AG08395 (cell line): ENCODE measurements at places on chromosomes 11 and 22.

GRCh38 chr11:108237058-108237481, 14.2 kb downstream of the ATM start:
- no peak for DNase-seq

DNA sequence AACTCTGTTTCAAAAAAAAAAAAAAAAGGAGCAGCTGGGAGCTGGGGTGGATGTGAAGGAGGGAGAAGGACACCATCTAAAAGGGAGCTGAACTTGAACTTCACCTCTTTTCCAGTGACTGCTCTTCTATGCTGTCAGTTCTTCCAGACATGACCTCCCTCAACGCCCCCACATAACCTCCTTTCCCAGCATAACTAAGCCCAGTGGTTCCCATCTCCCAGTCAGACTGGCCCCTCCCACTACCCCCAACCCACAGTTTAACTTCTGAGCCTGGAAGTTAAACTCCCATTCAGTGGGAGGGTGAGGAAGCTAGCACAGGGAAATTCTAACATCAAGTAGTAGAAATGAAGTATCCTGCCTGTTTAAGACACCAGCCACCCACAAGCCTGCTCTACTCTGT, 1.8 kb downstream of the ARHGAP1 start:
- no peak for DNase-seq

GRCh38 chr11:64088162-64089026, 52.7 kb downstream of the FLRT1 start:
- DNase-seq = no peak

DNA sequence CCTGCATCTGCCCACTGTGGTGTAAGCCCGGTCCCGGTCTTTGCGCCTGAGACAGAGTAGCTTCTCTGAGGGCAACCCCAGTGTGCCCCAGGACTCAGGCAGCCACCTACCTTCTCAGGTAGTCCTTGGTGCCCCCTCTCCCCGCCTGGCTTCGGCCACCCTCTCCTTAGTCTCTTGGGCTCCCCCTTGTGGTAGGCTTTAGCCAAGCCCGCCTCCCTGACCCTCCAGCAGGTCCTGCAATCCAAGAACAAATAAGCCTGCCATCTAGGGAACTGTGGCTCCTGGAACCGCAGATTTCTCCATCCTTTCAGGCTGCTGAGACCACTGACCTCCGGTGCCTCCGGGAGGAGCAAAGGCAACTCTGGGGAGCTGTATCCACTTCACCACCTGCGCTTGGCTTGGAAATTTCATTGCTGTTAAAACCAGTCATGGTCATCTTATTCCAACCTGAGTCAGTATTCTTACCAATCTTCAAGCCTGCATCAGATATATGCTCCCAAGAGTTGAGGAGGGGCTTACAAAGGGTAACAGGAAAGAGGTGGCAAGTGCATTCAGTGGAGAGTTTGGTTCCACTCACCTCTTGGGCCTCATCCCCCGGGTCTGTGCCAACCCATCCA, 52.8 kb upstream of the TENM4 start:
- peak; percentile 87 for DNase-seq

GRCh38 chr22:33811686-33812085, 108.6 kb downstream of the LARGE1 start:
- DNase-seq = peak; percentile 88

DNA sequence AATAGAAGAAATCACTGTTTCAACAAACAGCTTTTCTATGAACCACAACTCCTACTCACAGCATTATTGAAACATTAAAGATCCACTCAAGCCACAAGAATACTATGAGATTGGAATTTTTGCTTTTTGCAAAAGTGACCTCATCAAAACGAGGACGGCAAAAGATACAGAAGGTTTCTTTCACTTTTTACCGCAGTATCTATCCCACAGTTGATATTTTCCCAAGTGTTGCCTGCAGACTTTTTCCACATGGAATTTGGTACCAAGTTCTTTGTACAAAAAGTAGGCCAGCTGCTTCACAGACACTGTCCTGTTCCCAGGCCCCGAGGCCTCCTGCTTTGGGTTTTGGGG, 204.0 kb downstream of the TBC1D22A start:
- peak; percentile 57 for DNase-seq

GRCh38 chr22:29055192-29055830, 6.3 kb downstream of the C22orf31 start:
- no peak for DNase-seq

DNA sequence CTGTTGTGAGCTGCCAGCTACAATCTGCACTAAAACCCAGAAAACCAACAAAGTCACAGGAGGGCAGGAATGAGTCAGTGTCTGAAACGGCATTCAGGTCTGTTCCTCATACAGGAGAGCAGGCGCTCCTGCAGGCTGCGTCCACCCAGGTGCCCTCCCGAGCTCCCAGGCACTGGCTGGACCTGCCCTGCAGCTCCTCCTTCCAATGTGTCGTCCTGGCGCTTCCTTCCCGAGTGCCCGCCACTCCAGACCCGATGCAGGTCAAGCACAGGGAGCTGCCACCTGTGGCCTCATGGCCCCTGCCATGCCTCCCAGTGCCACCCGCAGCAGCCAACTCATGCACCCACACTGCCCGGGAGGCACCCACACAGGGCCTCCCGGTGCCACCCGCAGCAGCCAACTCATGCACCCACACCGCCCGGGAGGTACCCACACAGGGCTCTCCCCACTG, 12.0 kb downstream of the BRD1 start:
- DNase-seq = no peak

DNA sequence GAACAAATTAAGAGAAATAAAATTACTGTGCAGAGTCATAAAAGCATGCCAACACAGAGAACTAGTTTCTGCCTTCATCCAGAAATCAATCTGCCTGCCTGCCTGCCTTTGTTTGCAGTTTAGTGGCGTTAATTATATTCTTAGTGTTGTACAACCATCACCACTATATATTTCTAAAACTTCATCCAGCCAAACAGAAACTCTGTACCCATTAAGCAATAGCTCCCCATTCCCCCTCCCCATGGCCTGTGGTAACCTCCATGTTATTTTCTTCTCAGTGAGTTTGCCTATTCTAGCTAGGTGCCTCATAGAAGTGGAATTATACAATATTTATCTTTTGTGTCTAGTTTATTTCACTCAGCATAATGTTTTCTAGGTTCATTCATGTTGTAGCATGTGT, 183.2 kb upstream of the TBCEL start:
- no peak for DNase-seq

DNA sequence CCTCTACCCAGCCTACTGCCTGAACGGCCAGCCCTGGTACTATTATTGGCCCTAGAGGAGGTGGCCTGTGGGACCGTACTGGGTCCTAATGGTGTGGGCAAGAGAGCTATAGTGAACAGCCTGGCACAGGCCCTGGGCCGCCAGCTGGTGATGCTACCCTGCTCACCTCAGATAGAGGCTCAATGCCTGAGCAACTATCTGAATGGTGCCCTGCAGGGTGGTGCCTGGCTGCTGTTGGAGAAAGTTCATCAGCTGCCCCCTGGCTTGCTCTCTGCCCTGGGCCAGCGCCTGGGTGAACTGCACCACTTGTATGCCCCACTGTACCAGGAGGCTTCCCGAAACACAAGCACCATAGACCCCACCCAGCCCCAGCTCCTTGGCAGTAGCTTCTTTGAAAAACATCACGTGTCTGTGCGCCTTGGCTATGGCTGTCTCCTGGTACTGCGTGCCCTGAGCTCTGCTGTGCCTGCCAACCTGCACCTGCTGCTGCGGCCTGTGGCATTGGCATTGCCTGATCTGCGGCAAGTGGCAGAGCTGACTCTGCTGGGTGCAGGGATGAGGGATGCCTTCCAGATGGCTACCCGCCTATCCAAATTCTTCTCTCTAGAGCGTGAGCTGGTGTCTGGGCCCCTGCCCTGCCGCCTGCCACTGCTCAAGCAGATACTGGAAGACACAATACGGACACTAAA, 49.0 kb downstream of the DNHD1 start:
- no peak for DNase-seq

GRCh38 chr11:80873310-80873999, 1432.6 kb upstream of the TENM4 start:
- DNase-seq = no peak

DNA sequence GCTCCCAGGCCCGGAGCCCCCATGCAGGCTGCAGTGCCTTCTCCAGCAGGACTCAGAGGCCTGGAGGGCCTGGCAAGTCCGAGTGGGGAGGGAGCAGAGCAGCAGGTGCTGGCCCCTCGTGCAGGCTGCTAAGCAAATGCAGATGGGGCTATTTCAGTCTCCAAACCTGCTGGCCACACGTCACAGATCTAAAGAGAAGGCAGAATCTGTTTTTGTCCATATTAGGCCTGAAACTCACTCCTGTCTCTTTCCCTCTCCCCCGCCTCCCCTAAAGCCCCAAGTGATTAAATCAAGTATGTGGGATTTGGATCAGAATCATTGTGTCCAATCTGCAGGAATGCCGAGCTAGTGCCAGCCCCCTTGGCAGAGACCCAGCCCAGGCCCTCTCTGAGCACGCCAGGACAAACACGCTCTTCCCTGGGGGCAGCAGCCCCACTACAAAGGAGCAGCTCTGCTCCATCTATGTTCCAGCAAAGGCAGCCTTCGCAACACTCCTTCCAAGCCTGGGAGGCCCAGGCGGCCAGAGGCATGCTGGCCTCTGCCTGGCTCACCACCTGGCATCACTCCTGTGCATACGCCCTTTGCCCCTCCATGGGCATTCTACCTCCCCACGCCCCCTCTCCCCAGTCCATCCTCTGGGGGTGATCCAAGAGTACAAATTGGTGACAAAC, 26.5 kb downstream of the RPL27A start:
- peak; percentile 87 for DNase-seq

GRCh38 chr22:27088026-27088425, 430.6 kb downstream of the MIAT start:
- DNase-seq = peak; percentile 31

- no peak for DNase-seq
Measured at GRCh38 chr22:45306139-45306538, 3.6 kb upstream of the FAM118A start.

DNA sequence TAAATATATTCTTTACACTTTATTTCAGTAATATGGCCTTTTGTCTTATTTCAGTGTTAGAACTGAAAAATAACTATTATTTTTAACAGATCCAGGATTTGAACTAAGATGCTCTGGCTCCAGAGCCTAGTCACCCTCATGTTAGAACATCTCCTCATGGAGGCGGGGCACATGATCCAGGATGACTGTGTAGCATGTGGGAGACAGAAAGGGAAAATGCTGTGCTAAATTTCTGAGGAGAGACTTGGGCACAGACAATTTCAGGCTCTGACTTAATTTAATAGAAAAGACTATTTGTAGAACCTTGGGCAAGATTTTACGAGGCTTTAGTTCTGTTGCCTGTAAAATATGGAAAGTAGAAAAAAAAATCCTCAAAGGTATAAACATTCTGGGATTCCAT, 24.1 kb downstream of the CTSC start:
- DNase-seq = peak; percentile 9

DNA sequence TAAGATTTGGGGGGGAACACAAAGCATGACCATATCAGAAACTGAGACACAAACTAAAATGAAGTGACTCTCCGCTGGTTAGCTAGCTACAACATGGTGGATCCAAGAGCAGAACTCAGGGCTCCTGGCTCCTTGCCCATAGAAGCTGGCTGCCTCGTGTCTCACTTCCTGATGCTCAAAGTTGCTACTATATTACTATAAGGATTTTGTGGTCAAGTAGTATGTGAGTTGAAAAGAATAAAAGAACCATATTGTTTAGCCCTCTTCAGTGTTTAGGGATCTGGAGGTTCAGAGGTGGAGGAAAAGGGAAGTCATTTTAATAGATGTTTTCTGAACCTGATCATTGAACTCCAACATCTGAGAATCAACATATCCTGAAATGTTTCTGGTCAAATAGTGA, 16.9 kb upstream of the SIK2 start:
- DNase-seq = peak; percentile 52

GRCh38 chr11:133946541-133947318, 10.0 kb downstream of the IGSF9B start:
- no peak for DNase-seq

GRCh38 chr11:61621917-61622585, 41.2 kb upstream of the SYT7 start:
- DNase-seq = no peak

- DNase-seq = no peak
Measured at GRCh38 chr11:4607096-4607495, 935 bp downstream of the TRIM68 start.

- DNase-seq = peak; percentile 90
Measured at GRCh38 chr11:19441752-19442553, 201.2 kb upstream of the E2F8 start.

GRCh38 chr11:81907996-81908395, 825.7 kb downstream of the FAM181B start:
- DNase-seq = no peak

- DNase-seq = no peak
Measured at GRCh38 chr11:47020793-47021526, 84.4 kb downstream of the CSTPP1 start.

- DNase-seq = peak; percentile 45
Measured at GRCh38 chr11:114386545-114386944, 13.8 kb downstream of the C11orf71 start.

DNA sequence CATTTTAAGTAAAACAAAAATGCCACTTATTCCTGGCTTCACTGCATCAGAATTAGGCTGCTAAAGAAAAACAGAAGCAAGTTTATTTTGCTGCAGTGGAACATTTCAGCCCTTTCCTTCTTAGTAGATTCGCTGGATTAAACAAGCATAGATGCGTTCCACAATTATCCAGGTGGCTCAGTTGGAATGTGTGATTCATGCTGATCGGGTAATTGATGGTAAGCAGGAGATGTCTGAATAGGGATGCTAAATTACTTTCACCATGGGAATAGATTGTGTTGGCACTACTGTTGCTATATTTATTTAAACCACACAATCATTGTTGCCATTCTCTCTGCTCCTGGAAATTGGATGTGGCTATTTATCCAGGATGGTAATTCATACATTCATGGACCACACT, 440.1 kb upstream of the DDI1 start:
- no peak for DNase-seq

- DNase-seq = no peak
Measured at GRCh38 chr11:2128511-2129307, 10.5 kb downstream of the IGF2 start.

- peak; percentile 44 for DNase-seq
Measured at GRCh38 chr11:40338739-40339138, 1120.7 kb downstream of the LRRC4C start.

DNA sequence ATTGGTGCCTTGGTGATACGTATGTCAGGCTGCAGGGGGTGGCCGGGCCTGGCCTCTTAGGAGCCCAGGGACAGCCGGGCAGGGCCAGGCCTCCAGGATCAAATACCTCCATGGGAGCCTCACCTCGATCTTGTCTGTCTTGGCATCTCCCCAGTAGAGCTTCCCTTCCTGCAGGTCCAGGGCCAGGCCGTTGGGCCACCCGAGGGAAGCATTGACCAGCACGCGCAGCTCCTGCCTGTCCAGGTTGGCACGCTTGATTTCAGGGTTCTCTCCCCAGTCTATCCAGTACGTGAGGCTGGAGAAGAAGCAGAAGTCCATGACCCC, 137.7 kb downstream of the CRYBB2 start:
- DNase-seq = no peak
